ENCODE measurements at places on chromosomes 7 and 10.

DNA sequence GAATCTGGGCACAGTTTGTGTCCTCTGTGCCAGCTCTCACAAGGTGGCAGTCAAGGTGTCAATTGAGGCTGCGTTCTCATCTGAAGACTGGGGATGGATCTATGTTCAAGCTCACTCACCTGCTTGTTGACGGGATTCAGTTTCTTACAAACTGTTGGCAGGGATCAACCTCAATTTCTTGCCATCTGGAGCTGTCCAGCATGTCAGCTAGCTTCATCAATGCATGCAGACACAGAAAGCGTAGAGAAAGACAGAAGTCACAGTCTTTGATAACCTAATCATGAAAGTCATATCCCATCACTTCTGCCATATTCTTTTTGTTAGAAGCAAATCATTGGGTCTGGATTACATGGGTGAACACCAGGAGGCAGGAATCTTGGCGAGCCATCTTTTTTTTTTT lies 32.0 kb upstream of the WAPL start:
- DNase-seq: no peak

DNA sequence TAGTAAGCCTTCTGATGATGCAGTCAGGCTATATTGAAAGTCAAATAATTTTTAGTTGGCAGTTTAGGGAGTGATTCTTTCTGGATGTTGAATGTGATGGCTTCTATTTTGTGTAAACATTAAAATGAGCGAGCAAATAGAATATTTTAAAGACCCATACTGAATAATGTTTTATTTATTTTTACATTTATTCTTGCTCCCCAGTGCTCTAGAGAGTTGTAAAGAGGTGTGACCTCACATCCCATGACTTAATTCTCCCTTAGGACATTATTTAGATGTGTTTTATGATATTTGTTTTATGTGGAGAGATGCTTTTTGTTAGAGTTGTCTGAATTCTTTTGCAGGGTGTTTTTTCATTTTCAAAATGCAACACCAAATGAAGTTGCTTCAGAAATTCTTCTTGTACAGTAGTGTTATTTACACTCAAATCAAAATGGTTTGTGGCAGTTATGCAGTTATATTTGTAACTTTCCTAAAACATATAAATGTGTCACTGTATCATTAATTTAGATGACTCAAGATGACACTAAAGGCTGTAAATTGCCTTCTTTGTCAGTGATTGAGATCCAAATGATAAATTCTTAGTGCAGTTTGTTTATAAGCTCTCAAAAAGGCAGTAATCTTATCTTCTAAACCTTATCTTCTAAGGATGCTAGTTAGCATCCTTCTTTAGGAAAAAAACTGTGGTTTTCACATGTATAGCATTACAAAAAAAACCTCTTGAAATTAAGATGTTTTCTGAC lies 12.4 kb downstream of the UMAD1 start:
- no peak for DNase-seq

GRCh38 chr10:88232029-88232895 lies 350.9 kb downstream of the RNLS start:
- DNase-seq: peak; percentile 56

- peak; percentile 97 for DNase-seq
These were observed 4.3 kb downstream of the SNX8 start for GRCh38 chr7:2309889-2310331.

- no peak for DNase-seq
These were observed 855.8 kb downstream of the GATA3 start for GRCh38 chr10:8910314-8910713.

DNA sequence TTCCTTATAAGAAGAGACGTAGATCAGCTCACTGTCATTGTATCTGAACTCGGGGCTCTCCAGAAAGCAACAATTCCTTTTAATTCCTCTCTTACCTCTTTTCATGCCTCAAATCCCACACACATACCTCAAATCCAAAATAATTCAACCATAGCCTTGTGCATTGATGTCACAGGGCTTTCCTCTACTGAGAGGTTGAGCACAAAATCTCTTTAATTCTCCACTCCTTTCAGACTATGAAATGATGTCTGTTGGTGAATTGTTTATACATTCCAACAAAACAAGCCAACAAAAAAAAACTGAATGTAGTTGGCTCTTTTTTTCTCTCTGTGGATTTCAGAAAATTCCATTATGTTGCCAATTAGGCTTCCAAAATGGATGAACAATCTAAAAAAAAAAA lies 53.2 kb downstream of the BPGM start:
- no peak for DNase-seq

- DNase-seq: no peak
These were observed 13.3 kb downstream of the CDK6 start for GRCh38 chr7:92823042-92823441.

DNA sequence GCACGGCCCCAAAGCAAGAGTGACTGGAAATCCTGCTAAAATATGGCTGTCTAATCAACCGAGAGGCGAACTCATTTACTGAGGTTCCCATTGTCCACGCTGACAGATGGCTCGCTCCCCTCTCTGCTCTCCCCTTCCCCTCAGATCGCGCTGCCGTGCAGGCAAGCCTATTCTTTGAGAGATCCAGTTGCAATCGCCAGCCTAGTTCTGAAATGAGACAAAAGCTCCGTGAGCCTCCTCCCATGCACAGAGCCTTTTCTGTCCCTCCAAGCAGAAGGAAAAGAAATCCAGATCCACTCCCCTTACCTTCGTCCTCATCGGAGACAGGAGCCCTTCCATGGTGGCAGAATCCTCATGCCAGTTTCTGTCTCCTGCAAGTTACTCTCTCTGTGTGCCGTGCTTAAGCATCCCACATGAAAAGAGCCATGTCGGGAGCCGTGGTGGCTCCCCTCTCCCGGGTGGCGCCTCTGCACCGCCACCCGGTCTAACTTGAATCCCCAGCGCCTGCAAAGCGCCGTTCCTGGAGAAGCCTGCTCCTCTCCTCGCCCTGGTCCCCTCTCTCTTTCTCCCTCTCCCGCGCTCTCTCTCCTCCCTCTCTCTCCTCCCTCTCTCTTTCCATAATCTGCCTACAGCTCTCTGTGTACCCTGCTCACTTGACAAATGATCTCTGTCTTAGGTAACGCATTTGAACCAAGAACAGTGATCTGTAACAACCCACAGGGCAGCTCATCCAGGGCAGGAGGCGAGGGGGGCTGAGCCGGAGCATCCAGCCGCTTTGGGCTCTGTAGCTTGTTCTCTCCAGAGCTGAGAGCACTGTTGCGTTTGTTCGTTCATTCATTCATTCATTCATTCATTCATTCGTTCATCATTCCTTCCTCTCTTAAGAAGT lies 156.8 kb downstream of the FRMD4A start:
- DNase-seq: peak; percentile 8

DNA sequence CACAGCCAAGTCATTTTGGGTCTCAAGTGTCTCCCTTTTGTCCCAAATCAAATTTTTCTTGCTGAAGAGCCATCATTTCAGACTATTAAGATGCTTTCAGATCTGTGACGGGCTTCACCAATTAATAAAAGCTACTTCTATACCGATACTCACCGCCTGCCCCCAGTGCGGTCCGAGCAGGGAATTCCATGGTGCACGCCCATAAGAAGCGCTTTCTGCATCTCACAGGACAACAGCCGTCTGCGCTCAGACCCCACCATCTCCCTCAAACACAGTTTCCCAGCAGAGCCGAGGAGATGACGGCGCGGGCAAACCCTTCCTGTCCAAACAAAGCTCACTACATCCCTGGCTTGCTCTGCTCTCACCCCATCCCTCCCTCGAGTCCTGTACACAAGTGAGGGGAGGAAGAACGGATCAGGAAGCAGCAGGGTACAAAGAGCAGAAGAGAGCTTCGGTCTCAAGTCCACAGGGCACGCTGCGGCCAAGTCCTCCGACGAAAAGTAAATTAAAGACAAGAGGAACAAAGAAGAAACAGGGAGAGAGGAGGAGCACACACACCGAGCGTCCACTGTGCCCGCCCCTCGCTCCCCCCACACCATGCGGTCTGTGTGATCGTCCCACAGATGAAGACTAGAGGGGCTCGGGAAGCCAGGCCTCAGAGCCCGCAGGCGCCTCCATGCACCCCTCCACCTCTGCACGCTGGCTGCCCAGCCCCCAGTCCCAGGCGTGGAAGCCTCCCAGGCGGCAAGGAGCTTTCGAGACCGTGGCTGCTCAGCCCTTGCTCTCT lies 121.9 kb downstream of the MAD1L1 start:
- DNase-seq: peak; percentile 16

- DNase-seq: no peak
These were observed 1.6 kb upstream of the TASOR2 start for GRCh38 chr10:5683065-5683464.

- DNase-seq: no peak
These were observed 54.8 kb downstream of the DYNC2I1 start for GRCh38 chr7:158911145-158911544.

DNA sequence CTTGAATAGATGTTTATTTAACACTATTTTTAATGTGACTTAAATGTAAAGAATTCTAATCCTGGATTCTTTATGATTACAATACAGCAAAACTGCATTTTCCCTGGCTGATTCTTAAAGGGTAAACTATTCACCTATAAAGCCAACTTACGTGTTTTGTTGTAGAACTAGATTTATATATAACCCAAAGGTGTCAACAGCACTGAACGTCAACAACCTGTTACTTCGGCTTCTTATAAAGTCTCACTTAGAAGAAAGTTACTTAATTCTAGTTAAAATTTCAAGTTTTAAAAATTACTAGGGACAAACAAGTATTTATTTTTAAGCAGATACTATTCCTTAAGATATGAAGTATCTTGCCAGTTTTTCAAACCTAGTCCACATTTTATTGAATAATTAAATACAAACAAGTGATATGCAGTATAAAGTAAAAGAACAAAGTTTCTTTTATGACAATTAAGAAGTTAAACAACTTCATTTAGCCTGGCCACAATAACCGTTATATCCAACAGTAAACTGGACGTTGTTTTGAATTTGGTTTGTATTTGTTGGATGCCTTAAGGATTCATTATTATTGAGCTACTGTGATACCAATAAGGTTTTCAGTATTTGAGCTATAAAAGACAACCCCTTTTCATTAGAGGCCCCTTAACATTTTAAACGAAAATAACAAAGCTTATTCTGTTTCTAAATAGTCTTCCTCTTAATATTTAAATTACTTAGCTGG lies 83.1 kb downstream of the SNX10 start:
- DNase-seq: no peak

DNA sequence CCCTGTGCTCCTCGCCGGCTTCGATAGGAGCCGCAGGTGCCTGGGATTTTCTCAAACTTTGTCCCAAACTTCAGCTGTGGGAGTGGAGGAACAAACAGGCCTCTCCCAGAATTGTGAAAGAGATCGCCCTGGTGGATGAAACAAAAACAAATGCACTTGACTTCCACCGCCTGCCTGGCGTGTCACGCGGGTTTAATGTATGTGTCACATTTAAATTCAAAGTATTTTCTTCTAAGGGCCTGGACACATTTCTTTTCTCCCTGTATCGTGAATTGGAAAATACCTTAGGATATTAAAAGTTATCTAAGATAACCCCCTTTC lies 694 bp upstream of the WASL start:
- DNase-seq: peak; percentile 78

DNA sequence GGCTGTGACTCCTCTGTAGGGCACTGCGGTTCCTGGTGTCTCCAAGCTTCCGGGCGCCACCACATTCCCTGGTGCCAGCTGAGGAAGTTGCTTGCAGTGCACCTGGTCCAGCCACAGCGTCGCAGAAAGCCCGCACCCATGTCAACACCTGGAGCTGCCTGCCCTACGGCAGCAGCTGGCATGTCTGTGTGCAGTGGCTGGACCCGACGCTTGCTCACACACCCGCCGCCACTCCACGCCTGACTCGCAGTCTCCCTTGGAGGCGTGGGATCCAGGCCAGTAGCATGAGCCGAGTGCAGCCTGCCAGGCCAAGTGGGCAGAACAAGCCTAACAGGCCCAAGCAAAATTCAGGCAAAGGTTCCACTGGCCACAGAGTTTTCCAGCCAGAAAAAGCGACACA lies 118.1 kb upstream of the PHF14 start:
- no peak for DNase-seq

DNA sequence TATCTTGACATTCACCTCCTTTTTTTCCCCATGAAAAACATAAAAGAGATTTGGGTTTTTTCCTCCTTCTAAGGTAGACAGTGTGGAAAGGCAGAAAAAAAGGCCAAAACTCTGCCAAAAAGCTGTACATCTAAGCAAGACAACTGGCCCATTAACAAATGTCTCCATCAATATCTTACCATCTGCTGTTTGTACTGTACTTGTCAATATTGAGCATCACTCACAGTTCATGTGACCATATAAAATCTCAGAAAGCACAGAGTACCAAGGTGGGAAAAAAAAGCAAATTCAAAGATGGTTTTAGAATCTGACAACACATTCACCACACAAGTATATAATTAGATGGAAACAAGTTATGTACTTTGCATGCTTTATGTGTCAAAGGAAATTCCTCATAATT lies 52.6 kb downstream of the CACNA2D1 start:
- no peak for DNase-seq

DNA sequence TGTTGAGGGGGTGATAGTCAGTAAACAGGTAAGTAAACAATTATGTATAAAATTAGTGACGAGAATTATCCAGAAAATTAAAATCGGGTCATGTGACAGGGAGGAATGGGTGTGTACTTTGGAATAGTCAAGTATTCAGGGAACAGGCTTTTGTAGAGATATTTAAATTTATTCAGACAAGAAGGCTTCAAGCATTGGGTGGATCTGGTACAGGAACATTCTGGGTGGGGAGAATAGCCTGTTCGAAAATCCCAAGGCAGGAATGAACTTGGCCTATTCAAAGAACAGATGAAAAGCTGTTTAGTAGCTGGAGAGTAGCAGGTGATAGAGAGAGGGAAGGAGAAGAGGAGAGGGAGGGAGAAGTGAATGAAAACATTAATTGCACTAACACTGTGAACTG lies 448.9 kb upstream of the FZD8 start:
- no peak for DNase-seq

DNA sequence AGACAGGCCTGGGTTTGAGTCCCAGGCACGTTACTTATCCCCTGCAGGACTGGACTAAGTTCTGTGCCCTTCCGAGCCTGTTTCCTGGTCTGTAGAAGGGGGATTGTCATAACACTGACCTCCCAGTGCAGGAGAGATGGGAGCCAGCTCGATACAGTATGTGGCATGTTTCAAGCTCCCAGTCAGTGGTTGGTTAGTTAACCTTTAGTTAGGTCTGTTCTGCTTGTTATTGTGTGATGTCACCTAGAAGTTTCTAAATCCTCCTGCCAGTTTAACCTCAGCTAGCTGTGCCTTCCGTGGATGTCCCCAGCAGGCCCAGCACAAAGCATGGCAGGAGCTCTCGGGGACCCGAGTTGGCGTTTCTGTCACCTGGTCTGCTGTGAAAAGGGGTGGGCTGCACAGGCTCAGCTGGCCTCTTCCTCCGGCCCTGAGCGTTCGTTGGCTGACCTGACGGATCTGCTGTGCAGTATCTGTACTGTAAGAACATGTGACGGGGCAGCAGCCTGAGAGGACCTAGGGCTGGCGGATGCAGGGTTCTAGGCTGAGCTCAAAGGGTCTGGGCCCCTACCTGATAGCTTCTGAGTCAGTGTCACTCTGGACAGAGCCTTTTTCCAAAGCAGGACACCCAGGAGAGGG lies 53.0 kb downstream of the SPOCK2 start:
- no peak for DNase-seq

GRCh38 chr7:74324531-74325209 lies 35.5 kb downstream of the CLIP2 start:
- DNase-seq: no peak

Data from amniotic epithelial cell (primary cell).